Pulmonary artery endothelial cell (primary cell): ENCODE measurements at places on chromosomes 7 and 10. TPM values are rescaled to one million over a fixed set of nuclear protein-coding genes. Genes with fewer than 3 reads are reported as not detected.

DNA sequence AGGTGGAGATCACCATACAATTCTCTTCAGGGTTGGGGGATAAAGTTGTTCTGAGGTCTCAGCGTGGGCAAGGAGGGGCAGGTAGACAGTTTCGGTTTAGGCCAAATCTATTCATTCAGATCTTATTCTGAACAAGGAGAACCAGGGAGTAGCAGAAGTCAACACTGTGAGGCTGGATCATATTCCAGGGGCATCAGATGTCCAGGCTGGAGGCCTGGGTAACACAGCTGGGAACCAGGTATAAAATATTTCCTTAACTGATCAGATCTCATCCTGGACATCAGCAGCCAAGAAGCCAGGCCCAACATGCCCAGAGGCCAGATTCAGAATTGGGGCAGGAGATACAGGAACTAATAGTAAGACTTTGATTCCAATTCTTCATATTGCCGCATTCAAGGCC, 19.2 kb upstream of the FLNC start:
- DNase-seq: no peak

DNA sequence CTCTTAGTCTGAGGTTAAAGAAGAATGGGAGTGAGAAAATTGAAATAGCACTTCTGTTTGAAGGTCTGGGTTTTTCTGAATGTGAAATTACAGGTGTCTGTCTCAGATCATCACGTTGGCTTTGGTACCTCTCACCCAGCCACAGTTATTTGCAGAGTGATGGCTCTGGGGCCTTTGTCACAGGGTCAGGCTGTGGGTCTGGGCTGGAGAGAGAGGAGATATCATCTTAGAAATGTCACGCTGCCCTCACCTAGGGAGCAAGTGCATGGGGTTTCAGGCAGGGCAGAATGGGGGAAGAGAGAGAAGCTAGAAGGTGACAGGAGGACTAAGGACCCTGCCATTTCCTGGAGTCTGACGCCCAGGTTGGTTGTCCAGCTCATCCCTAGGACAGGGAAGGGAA, 127.2 kb downstream of the CFAP58 start:
- DNase-seq: no peak

- no peak for DNase-seq
These were observed 12.2 kb upstream of the FEZF1 start for GRCh38 chr7:122316467-122317388.

The ACTL6B gene
- total RNA-seq: not detected in 2 replicates

The C10orf53 gene
- total RNA-seq: not detected in 2 replicates

The FFAR4 gene
- total RNA-seq: not detected in 2 replicates

- no peak for DNase-seq
These were observed 119.8 kb downstream of the SMURF1 start for GRCh38 chr7:99024066-99024465.
